Suppressor macrophage treated with lipopolysaccharide for 4 hours (primary cell): ENCODE measurements at places on chromosomes 6 and 20.

DNA sequence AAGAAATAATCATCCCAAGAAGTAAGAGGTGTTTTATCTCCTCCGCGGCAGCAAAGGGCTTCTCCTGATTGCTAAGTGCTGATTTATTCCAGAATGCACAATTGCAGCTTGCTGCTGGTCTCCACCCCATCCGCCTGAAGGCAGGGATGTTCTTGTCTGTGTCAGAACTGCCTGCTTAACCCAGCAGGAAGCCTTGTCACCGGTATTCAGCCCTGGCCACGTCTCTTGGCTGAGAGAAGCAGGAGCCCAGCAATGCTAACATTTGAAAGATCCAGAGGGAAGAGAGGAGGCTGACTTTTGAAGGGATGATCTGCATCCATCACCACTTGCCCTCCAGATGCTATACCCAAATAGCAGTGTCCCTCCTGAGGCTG, 4.2 kb downstream of the SCML4 start:
- no peak for DNase-seq

- DNase-seq, result no peak
Measured at GRCh38 chr20:17423782-17424181, 107.4 kb downstream of the BFSP1 start.

- no peak for DNase-seq
Measured at GRCh38 chr6:7846966-7847818, 63.4 kb downstream of the TXNDC5 start.

DNA sequence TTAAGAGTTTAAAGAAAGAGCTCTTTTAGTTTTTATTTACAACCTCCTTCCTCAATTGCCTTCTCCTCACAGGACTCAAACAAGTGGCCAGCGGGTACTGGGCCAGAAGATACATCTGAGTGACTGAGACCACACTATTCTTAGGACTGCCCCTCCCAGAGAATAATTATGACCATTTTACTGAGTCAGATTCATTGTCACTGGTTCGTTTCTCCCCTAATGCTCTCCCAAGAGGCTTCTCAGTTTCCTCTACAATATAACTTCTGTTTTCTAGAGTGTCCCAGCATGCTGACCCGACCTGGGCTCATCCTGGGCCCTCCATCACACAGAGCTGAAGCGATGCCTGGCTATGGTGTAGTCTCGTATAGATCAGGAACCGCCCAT, 279.9 kb downstream of the CD83 start:
- no peak for DNase-seq

GRCh38 chr6:166600931-166601330, 14.5 kb upstream of the RAMACL start:
- DNase-seq, result no peak

DNA sequence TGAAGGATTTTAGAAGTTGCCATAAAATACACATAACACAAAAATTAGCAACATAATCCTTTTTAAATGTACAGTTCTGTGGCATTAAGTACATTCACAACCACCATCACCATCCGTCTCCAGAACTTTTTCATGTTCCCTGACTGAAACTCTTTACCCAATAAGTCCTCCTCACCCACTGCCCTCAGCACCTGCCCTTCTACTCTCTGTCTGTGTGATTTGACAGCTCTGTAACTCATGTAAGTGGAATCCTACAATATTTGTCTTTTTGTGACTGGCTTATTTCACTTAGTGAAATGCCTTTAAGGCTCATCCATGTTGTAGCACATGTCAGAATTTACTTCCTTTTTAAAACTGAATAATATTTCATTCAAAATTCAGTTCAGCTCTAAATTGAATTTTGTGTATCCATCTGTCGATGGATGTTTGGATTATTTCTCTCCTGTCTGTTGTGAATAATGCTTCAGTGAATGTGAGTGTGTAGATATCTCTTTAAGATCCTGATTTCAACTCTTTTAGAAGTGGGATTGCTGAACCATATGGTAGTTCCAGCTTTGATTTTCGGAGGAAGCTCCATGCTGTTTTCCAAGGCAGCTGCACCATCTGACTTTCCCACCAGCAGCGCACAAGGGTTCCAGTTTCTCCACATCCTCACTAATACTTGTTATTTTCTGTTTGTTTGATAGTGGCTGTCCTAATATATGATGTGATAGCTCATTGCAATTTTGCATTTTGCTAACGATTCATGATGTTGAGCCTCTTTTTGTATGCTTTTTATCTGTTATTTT, 4.2 kb downstream of the ENTPD6 start:
- DNase-seq, result no peak

- no peak for DNase-seq
Measured at GRCh38 chr20:57412347-57413029, 21.3 kb downstream of the RBM38 start.

DNA sequence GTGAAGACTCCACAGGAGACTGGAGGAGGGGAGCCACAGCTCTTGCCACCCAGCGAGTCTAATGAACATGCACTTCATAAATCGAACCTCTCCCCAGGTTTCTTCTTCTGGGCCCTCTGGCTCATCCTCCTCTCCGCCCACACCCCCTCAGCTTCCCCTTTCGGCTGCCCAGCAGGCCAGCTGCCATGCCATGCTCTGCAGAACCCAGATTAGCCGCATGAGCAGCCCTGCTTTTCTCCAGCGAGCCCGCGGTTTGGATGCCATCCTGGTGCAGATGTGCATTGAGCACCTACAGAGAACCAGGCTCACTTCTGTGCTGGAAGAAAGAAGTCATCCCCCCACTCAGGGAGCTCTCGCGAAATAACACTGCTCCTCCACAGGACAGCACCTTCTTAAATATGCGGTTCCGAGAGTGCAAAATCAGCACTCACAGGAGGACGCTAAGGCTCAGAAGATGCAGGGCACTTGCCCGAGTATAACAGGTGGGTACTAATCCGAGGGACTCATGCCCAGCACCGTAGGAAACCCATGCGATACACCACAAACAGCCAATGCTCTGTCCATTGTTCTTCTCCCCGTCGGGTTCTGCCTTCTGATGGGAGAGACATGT, 143.0 kb upstream of the THBS2 start:
- no peak for DNase-seq

- DNase-seq, result no peak
Measured at GRCh38 chr6:17220040-17220910, 60.9 kb upstream of the RBM24 start.

DNA sequence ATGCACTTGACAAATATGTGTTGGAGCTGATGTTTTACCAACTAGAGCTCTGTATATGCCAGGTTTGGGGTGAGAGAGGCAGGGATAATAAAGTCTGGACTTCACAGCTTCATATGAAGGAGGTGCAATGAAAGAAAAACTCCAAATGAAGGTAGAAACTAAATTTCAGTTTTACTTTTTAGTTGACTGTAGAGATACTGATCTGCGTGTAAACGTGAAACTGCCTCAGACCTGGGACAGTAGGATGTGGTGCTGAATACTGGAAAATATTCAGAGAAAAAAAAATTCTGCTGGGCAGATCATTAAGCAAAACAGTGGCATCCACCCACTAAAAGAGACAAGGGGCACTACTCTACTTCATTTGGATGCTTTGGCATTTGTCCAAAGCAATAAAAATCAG, 94.5 kb downstream of the BACH2 start:
- no peak for DNase-seq

DNA sequence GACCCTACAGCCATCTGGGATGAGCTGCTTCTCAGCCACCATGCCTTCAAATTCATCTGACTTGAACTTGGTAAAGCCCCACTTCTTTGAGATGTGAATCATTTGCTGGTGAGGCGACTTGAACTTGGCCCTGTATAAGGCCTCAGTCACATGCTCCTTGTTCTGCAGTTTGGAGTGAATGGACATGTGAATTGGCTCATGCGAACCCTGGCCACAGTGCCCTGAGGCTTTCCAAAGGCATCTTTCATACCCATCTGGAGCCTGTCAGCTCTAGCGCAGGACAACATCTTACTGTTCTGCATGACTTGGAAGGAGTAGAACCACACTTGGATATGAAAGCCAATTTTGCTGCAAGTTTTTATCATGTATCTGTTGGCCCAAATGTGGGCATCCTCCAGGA, 244.0 kb upstream of the FAM83B start:
- no peak for DNase-seq

GRCh38 chr6:52176550-52176949, 9.6 kb upstream of the IL17A start:
- no peak for DNase-seq

- DNase-seq, result peak; percentile 70
Measured at GRCh38 chr6:166584155-166584554, 2.3 kb downstream of the RAMACL start.

DNA sequence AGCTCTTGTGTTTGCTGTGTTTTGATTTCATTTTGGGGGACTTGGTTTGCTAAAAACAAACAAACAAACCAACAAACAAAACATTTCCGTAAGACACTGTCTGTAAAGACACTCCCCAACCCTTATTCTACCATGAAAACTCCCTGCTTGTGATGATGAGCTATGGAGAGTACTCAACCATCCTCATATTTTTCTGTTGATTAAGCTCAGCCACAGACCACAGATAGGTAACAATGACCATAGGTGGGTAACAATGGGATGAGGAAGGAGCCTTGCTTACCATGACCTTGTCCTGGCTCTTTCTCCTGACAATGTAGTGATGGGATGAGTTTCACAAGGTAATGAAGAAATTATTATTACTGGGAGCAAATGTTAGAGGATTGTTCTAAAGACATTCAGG, 11.4 kb upstream of the FAM83B start:
- DNase-seq, result no peak

DNA sequence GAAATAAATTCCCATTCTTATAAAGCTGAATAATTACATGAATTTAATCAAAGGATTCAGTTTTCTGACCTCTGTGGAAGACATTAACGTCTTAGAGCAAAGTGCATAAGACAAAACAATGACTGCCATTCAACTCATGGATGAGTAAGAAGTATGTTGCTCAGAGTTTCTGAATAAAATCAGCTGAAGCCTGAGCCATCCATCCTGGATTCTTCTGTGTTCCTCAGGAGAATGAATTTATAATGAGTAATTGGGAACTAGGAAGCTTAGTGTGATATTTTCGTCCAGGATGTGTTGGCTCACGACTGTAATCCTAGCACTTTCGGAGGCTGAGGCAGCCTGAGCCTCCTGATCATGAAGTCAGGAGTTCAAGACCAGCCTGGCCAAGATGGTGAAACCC, 62.8 kb downstream of the PERP start:
- no peak for DNase-seq

GRCh38 chr6:147382945-147383554, 125.4 kb upstream of the SAMD5 start:
- peak; percentile 43 for DNase-seq

DNA sequence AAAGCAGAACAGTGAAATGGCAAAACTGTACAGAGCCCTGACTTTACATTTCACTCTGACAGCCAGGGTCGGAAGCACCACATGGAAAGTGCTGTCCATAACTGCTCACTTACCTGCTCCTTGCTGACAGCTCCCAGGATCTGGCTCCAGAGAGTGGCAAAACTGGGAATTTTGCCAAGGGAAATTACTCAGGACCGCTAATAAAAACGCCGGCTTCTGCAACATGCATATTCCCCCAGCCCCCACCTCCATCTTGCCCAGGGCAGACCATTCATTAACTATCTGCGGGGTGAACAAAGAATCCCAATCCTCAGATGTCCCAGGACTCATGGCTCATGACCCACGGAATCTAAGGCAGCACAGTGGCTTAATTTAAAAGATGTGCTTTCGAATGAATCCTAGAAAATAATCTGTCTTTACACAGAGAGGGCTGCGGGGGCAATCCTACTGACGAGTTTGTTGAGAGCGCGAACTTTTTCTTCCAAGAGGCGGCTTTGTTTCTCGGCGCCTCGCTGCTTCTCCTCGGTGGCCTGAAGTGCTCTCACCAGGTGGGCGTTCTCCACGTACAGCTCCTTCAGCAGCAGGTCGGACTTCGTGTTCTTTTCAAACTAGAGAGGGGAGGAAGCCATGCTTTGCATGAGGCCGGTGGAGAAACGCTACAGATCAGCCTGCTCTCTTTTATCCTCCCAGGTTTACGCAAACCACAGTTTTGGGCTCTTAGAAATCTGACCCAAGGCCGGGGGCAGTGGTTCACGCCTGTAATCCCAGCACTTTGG, 45.8 kb downstream of the GINS1 start:
- no peak for DNase-seq

DNA sequence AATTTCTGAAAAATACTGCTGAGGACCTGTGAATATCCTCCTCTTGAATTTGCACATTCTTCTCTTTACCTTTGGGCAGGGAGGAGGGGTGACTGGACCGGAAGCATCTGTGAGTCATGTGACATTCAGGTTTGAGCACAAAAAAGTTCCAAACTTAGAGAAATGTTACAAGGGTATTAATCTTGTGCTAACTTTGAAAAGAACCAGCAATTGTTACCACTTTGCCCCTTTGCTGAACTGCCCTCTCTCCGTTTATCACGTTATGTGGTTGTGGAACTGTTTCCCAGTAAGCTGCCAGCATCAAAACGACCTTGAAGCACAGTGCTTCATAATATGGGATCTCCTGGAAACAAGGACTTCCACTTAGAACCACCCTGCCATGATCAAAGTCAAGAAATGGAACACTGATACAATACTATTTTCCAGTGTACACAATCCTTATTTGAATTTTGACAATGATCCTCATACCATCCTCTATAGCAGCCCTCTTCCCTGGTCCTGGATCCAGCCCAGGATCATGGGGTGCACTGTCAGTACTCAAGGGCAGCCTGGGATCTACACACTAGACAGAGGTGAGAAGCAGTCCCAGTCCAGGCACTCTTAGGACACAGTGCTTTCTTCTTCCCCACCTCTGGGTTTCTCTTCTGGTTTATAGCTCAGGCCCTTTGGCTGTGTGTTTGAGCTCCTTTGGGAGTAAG, 2.3 kb upstream of the TUBB1 start:
- no peak for DNase-seq

GRCh38 chr20:35991142-35991771, 22.9 kb downstream of the CNBD2 start:
- DNase-seq, result peak; percentile 23

GRCh38 chr20:18988701-18989100, 175.1 kb downstream of the SCP2D1 start:
- no peak for DNase-seq

DNA sequence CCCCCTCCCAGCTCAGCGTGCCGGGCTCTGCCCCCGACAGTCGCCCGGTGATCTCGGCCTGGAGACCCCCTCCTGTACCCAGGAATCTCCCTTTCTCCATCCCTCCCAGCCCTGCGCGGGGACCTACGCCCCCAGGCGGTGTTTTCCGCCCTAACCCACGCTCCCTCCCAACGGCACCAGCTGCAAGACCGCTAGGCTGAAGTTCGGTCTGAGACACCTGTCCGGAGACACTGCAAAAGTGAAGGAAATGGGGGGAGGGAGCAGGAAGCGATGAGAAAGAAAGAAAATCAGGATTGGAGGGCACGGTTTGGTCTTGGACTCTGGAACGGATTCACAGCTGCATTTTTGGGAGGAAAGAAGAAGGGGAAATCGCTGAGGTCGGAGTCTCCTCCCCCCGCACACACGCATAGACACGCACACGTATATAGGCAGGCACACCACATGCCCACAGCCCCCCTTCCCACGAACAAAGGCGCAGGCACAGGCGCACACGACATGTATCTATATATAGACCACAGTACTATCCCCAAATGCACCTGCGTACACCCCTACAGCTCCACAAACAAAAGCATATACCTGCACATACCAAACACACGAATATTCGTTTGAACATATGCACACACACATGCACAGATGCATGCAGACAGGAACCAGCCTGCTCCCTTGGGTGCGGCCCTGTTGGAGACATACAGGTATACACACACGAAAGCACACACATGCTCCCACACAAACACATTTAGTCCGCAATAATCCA, 1.0 kb downstream of the SLC32A1 start:
- DNase-seq, result no peak
